ENCODE measurements at places on chromosomes 5 and 9. TPM values are rescaled to one million over a fixed set of nuclear protein-coding genes. Genes with fewer than 3 reads are reported as not detected.

DNA sequence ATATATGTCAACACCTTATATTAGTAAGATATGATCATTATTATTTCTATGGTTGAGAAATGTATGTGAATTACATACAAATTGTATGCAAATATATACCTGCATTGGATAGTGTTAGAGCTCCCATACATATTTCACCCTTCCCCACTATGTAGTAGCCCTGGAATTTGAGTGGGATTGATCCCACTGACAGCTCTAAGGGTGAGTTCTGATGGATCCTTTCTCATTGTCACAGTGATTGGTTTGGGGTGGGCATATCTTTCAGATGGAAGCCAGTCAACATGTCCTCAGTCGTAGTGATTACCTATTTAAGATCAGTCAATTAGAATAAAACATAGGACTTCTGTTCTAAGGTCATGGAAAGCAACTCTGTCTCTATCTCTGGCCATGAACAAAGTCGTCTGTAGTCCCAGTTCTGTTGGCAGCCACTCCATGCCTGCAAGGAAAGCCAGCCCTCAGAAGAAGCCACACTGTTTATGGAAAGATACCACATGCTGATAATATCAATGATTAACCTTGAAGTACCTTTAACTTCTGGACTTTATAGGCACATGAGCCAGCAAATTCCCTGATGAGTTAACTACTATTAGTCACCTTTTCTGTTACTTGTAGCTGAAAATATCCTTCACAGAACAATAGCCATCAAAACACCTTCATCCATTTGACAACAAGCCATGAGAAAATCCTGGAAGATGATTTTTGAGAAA is 5.1 kb upstream of the CCDC192 start:
- no peaks in the 10 kb centered on the region for H3K27me3 ChIP-seq
- H3K4me1 ChIP-seq: no peaks in the 10 kb centered on the region
- H3K36me3 ChIP-seq: no peaks in the 10 kb centered on the region

- peaks cover 16% of the 10 kb centered on the region for H3K4me1 ChIP-seq
- no peak for DNase-seq
- H3K27ac ChIP-seq: no peak overlapping the region
- no peaks in the 10 kb centered on the region for H3K27me3 ChIP-seq
- H3K4me3 ChIP-seq: no peak overlapping the region
Measured at GRCh38 chr9:34211395-34211794, 32.6 kb downstream of the UBAP1 start.

The ADRB2 gene
- total RNA-seq: 11.4 TPM

DNA sequence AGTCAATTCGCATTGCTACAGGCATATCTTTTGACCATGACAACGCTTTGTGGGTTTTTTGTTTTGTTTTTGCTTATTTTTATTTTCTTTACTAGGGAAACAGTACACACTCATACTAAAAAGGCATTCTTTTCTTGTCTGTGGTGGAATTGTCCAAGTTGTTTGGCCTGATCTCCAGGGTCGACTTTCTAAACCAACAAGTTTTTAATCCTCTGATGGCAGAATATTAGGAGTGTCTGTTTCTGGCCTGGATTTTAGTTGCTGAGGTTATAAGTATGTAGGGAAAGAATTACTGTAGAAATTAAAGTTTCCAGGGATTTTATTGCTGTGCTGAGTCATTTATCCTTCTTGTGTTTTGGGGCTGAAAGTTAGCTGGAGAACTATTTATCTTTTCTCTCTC is 218.5 kb downstream of the TAF11L14 start:
- no peak overlapping the region for H3K27ac ChIP-seq
- H3K36me3 ChIP-seq: no peaks in the 10 kb centered on the region
- no peaks in the 10 kb centered on the region for H3K27me3 ChIP-seq
- H3K4me3 ChIP-seq: no peak overlapping the region
- no peak for DNase-seq
